Frontal cortex (tissue), 4 donors: ENCODE measurements at places on chromosomes 11 and 22. TPM values are rescaled to one million over a fixed set of nuclear protein-coding genes. Genes with fewer than 3 reads are reported as not detected.

OR4C13 gene
- not detected for total RNA-seq

MS4A6E gene
- not detected for total RNA-seq

RIMBP3B gene
- total RNA-seq = 0.82 TPM

P4HA3 gene
- 0.41 TPM for total RNA-seq

SLC22A12 gene
- not detected for total RNA-seq

GGTLC3 gene
- total RNA-seq = not detected

PAMR1 gene
- 2.0 TPM for total RNA-seq

THYN1 gene
- 44.4 TPM for total RNA-seq

DNA sequence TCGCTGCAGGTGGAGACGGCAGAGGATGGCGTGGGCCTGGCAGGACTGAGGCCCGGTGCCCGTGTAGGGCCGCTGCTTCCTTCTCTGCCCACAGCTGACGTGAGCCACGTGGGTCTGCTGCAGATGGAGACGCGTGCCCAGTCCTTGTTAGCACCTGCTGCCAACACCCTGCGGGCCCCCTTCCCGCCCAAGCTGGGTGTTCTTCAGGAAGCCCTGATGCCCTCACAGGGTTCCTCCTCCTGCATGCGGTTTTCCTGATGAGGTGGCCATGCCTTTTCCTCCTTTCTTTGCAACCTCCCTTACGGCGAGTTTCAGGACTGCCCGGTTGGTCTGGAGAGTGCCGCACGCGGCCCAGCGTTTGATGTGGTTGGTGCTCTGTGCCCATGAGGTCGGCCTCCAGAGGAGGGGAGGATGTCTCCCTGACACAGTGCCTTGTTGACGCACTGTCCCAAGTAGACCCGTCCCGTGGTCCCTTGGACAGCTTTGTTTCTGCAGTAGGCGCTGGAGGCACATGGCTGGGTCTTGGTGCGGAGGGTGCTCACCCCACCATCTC, 44.7 kb downstream of the AP2A2 start:
- DNase-seq = no peak

DNA sequence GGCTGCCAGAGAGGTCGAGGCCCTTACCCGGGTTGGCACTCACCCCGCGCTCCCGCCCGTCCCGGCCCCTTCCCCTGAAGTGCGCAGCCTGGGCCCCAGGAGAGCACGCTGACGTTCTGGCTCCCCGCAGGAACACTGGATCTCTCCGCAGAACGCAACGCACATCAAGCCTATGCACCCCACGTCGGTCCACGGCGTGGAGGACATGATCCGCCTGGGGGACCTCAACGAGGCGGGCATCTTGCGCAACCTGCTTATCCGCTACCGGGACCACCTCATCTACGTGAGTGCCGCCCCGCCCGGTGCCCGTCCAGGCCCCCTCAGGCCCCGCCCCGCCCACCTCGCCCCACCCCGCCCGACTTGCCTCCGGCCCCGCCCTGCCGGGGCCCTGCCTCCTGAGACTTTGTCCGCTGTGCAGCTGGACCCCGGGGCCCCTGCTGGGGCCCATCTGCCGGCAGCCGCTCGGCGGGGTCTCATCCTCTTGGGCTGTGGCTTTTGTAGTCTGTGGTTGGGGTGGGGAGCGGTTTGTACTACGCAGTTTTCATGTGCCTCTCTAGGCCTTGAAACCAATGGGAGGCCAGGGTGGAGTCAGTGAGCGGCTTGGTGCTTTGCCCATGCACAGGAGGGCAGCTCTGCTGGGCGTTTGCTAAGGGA, 19.7 kb downstream of the MYO7A start:
- no peak for DNase-seq

DNA sequence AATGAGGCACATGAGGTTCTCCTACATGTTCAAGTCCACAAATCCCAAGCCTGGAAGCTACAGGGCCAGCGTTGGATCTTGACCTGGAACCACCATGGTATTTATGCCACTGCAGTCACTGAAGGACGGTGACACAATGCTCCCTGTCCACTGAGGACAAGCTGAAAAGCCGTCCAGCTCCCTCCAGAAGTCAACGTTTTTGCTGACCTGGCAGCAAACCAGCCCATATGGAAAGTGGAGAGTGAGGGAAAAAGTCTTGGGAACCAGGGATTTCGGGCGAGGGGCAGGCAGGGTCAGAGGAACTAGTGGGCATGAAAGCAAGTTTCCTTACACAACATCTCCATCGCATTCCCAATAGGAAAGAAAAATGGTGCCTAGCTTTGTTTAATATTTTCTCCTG, 33.3 kb downstream of the OPCML start:
- DNase-seq = no peak

DNA sequence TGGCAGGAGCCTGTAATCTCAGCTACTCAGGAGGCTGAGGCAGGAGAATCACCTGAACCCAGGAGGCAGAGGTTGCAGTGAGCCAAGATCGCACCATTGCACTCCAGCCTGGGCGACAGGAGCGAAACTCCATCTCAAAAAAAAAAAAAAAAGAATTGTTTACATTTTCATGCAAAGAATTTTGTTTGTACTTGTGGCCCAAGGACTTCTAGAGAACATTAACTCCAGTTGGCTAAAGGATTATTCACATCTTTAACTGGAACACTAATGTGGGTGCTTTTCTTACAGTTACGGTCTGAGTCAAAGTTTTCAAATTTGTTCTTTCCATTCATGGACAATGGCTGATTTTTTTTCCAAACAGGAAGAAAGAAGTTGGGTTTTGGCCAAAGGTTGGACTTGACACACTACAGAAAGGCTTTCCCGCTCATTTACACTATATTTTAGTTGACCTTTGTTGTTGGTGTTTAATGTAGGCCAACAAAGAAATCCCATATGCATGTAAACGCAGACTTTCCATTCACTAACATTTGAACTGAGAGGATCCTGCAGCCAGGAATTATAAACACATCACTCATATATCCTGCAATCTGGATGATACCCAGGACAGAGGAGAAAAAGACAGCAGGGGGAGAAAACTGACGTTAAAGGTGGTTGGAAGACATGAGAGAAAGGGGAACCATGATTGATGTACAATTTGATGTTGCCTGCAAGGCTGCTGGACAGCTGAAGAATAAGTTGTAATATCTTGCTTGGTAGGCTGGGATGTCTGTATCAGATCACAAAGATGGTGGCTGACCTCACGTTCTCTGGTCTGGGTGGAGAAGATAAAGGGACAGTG, 13.1 kb downstream of the POU2AF1 start:
- no peak for DNase-seq

DNA sequence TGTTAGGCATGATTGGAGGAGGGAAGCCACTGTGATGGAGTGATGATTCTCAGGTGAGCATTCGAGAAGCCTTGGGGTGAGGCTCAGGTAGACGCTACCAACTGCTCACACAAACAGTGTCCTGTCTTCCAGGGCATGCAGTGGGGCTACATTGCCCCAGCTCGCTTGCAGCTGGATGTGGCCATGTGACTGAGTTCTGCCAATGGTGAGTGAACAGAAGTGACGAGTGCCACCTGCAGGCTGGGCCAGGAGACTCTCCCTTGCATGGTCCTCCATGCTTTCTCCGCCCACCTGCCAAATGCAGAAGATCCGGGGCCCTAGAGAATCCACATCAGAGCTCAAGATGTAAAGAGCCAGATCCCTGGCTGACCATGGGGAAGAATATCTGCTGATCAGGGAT, 195.9 kb downstream of the BCR start:
- no peak for DNase-seq

- DNase-seq = no peak
Observed at GRCh38 chr11:120608061-120608460, 96.5 kb downstream of the GRIK4 start.

GRCh38 chr11:72227316-72228228, 3.0 kb downstream of the INPPL1 start:
- DNase-seq = no peak

- peak; percentile 10 for DNase-seq
Observed at GRCh38 chr11:7278314-7278917, 26.7 kb downstream of the SYT9 start.

DNA sequence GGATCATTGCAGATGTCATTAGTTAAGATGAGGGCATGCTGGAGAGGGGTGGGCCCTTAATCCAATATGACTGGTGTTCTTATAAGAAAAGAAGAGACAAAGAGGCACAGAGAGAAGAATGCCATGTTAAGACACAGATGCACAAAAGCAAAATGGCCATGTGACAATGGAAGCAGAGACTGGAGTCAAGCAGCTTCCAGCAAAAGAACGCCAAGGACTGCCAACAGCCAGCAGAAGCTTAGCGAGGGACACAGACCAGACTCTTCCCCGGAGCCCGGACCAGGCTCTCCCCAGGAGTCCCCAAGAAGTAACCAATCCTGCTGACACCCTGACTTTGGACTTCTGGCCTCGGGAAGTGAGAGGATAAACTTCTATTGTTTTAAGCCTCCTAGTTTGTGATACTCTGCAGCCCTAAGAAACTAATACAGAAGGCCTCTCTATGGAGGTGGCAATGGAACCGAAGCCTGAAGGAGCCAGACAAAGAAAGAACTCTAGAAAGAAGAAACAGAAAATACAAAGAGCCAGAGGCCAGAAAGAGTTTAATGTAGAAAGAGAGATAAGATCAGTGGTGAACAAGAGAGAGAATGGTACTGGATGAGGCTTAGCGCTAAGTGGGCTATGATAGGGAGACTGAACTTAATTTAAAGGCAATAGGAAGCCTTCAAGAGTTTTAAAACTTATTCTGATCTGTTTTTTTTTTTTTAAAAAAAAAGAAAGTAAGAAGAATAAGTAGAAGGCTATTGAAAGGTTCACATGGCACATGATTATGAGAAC, 27.7 kb downstream of the PRCP start:
- DNase-seq = no peak

- DNase-seq = peak; percentile 16
Observed at GRCh38 chr11:124751391-124751740, 689 bp downstream of the VSIG2 start.

DNA sequence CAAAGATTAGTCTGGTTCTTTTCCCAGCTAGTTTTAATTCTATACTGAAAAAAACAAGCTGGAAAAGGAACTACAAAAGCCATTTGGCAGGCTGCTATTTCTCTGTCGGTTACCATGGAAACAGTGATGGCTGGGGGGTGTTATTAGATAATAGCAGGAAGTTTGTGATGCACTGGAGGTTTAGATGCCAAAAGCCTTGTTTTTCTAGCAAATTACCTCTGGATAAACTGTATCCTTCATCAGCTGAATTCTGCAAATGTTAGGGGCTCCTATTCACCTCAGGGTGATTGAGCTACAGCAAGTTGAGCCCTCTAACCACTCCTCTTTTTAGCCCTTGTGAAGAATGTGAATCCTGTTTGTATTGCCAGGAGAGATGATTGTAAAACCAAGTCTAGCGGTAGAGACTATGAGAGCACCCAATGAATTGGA, 25.2 kb downstream of the ALKBH3 start:
- peak; percentile 27 for DNase-seq

DNA sequence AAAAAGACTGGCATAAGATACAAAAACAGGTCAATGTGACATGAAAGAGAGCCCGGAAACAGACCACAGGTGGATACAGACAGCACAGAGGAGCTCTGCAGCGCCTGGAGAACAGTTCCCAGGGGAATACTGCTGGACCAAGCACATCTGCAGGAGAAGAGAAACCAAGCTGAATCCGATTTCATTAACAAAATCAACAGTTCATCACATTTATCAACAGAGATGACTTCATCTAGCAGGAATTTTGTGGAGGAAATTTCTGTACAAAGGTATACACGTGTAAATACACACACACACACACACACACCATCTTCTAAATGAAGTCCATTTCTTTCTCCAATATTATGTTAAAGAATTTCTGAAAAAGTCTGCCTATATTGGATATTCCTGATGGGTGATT, 17.1 kb downstream of the YPEL1 start:
- DNase-seq = no peak

DNA sequence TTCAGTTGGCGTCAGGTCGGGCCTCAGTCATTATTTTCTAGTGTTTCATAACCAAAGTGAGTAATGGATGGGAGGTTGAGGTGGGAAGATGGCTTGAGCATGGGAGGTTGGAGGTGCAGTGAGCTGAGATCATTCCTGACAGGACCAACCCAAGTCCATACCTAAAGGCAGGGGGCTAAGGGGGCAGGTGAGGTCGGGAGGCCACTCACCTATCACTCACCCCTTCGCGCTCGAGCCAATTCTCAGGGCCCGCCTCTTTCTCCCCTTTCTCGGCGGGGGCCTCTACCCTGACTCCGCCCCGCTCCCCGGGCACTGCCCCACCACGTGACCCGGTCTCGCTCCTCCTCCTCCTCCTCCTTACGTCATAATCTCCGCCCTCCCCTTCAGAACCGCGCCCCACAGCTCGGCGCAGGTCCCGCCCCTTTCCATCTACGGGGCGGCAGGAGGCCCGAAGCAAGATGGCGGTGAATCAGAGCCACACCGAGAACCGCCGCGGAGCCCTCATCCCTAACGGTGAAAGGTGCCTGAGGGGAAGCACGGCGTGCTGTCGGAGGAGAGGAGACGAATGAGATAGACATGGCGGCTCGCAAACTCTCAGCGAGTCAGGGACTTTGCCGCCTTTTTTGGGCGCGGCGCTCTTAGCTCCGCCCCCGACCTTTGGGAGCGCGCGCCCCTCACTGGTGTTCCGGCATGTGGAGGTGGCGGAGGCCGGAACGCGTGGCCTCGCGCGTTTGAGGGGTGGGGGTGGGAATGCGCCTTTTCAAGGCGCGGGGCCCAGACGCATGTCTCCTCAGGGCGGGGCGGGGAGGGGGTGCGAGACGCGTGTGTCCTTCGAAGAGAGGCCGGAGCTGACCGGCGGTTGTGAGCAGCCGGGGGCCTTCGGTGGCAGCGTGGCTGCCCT, at the start of gene WBP2NL:
Gene WBP2NL, plus strand, starts transcription at position 428 of the 901 bp plus-strand sequence. Its CDS starts 31 bp downstream, at position 459.
- DNase-seq = peak; percentile 76

DNA sequence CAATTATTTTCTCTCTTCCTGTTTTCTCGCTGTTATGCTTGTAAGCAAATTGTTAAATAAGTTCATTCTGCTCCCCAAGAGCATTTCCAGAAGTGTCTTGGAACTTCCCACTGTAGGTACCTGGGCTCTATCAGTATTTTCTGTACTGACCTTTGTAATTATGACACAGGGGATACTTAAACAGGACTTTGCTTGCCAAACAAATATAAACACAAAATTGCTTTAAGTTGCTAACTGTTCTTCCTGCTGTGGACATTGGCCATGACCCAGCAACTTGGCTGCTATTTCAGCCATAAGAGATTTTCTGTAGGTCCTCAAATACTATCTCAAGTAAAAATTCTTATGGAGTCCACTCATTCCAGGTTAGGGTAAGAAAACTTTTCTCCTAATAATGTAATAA, 30.1 kb downstream of the SYT9 start:
- DNase-seq = no peak

DNA sequence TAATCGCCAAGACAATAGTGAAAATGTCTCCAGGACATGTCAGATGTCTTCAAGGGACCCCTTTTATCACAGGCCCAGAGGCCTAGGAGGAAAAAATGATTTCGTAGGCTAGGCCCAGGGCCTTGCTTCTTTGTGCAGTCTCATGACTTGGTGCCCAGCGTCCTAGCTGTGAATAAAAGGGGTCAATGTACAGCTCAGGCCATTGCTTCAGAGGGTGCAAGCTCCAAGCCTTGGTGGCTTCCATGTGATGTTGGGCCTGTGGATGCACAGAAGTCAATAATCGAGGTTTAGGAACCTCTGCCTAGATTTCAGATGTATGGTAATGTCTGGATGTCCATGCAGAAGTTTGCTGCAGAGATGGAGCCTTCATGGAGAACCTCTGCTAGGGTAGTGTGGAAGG, 20.7 kb upstream of the MTMR2 start:
- DNase-seq = no peak
